ENCODE measurements at places on chromosomes 5 and 9. TPM values are rescaled to one million over a fixed set of nuclear protein-coding genes. Genes with fewer than 3 reads are reported as not detected.

ZCCHC7 gene
- total RNA-seq, result 22.6 TPM

OR5C1 gene
- total RNA-seq, result not detected

RPL37 gene
- total RNA-seq, result 2,148 TPM

RAB3C gene
- total RNA-seq, result not detected

CDKN2B gene
- 10.4 TPM for total RNA-seq

AQP7 gene
- total RNA-seq, result 0.34 TPM

ACTL7B gene
- total RNA-seq, result not detected

SETX gene
- total RNA-seq, result 57.1 TPM

All from bronchial smooth muscle cell (primary cell).